ENCODE measurements at places on chromosomes 7 and 10.

DNA sequence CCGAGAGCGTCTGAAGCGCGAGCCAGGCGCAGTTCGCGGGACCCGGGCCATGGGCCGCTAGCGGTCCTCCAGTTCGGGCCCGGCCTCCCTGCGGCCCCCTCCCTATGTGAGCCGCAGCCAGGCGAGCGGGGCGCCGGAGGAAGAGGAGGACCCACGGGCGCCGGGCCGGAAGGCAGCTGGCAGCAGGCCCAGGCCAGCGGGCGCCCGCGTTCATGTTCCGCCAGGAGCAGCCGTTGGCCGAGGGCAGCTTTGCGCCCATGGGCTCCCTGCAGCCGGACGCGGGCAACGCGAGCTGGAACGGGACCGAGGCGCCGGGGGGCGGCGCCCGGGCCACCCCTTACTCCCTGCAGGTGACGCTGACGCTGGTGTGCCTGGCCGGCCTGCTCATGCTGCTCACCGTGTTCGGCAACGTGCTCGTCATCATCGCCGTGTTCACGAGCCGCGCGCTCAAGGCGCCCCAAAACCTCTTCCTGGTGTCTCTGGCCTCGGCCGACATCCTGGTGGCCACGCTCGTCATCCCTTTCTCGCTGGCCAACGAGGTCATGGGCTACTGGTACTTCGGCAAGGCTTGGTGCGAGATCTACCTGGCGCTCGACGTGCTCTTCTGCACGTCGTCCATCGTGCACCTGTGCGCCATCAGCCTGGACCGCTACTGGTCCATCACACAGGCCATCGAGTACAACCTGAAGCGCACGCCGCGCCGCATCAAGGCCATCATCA, 1.1 kb downstream of the ADRA2A start:
- no peak for DNase-seq

DNA sequence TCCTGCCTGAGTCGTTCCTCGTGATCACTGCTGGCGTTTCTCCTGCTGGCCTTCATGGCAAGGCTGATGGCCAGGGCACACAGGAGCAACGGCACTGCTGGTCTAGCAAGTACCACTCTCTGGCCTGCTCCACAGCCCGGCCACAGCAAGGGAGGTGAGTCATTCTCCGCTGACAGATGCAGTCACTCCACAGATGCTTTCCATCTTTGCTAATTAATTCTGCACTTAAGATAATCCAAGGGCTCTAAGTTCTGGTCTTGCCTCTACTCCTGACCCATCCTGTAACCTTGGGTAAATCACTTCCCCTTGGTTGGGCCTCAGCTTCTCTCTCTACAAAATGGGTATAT, 244.4 kb downstream of the RPS24 start:
- DNase-seq, result no peak

- DNase-seq, result no peak
Observed at GRCh38 chr7:4805110-4805983, 29.9 kb downstream of the AP5Z1 start.

DNA sequence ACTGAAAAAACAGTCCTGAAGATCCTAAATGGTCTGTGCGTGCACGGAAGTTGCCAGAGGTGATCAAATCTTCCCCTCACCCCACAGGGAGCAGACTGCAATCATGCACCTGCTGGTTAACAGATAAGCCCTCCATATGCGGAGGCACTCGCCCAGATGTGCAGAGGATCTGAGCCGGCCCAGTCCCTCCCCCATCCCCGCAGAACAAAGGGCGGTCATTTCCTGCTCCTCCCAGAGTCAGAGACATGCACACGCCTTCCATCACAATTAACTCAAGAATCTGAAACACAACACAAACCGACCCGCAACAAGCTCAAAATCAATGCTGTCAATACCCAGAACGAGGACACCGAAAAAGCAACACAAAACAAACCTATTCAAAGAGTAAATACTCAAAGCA, 24.2 kb downstream of the CRTAC1 start:
- DNase-seq, result no peak

- no peak for DNase-seq
Observed at GRCh38 chr7:17207220-17207619, 91.2 kb upstream of the AHR start.

GRCh38 chr10:107434854-107435253, 270.3 kb upstream of the SORCS1 start:
- DNase-seq, result no peak

- DNase-seq, result no peak
Observed at GRCh38 chr10:95504246-95504691, 56.9 kb downstream of the SORBS1 start.

- no peak for DNase-seq
Observed at GRCh38 chr7:111927353-111928019, 278.7 kb downstream of the DOCK4 start.

DNA sequence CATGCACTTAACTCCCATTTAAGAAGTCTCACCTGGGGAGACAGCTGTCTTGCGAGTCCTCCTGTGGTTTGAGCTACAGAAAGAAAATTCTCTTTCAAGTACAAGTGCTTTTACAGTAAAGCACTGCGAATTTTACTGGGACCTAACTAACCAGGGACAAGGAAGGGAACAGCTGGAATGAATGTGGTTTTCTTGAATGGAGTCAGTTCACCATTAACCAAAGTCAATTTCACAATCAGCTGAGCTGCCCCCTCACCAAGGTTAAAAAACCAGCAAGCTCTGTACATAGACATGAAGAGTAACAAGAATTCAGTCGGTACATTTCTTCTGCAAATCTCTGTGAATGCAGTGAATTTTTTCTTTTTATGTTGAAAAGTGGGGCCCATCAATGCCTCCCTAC, 56.3 kb downstream of the GFRA1 start:
- DNase-seq, result no peak

DNA sequence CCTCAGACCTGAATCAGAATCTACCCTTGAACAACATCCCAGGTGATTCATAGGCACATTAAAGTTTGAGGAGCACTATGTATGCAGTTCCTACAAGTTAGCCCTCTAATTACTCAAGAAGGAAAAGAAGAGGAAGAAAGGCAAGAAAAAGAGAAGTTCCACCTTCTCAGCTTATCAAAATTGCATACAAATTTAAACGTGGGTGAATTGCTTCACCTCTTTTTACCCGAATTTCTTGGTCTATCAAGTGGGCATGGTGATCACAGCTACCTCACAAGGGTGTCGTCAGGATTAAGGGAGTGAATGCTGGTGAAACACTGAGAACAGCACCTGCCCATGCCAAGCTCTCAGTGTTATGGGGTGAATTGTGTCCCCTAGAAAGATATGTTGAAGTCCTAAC, 43.8 kb upstream of the PAPSS2 start:
- DNase-seq, result no peak

DNA sequence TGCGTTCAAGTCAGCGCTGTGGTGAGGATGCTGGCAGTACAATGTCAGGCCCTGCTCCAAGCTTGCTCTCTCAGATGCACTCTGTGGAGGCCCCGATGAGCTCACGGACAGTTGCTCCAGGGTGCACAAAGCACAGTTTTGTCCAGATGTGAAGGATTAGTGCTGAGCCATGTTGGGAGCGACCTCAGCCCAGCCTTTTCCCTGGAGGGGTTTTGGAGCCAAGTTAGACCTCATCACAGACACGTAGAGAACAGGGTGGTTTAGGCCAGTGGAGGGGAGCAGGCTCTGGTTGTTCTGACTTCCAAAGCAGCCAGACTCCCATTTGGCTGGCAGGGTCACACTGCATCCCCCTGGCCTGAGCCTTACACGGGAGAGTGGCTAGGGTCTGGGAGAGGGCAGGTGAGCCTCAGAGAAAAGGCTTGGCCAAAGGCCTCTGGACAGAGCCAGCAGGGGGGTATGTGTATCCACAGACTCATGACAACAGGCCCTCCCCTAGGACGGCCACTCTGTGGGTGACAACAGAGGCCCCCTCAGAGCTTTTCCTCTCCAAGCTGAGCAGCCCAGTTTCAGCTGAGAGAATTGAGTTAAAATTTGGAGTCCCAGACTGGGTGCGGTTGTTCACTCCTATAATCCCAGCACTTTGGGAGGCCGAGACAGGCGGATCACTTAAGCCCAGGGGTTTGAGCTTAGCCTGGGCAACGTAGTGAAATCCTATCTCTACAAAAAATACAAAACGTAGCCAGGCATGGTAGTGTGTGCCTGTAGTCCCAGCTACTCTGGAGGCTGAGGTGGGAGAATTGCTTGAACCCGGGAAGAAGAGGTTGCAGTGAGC, 4.7 kb downstream of the PLAC9 start:
- DNase-seq, result no peak

- DNase-seq, result no peak
Observed at GRCh38 chr10:102066399-102067088, 1.4 kb downstream of the HPS6 start.

DNA sequence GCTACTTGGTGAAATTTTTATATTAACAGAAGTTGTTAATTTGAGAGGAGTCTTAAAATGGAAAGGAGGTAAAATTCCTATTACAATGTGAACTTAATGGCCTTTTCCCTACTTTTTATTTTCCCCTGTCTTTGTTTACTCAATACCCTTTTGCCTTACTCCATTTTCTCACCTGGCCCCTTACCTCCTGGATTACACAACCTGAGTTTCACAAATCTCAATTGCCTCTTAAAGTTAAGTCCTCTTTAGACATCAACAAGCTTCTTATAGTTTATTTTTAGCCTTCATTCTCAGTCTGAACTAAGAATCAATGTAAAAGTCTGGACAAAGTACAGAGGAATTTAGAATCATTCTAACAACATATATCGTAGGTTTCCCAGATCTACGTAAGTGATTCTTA, 247.0 kb downstream of the PCDH15 start:
- no peak for DNase-seq

DNA sequence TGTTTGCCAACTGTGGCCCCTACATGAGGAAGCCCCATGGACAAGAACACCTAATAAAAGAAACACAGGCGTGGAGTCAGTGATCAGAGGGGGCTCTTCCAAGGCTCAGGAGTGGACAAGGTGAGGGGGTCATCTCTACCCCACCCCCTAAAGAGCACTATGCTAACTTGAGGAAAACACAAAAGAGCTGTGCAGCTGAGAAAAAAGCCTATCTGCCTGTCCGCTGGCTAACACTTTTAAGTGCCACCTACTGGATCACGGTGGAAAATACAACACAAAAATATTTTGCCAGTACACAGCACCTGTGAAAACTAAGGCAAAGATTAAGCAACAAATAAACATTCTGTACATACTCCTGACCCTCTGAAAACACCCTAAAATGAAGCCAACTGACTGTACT, 53.1 kb upstream of the COBL start:
- no peak for DNase-seq

DNA sequence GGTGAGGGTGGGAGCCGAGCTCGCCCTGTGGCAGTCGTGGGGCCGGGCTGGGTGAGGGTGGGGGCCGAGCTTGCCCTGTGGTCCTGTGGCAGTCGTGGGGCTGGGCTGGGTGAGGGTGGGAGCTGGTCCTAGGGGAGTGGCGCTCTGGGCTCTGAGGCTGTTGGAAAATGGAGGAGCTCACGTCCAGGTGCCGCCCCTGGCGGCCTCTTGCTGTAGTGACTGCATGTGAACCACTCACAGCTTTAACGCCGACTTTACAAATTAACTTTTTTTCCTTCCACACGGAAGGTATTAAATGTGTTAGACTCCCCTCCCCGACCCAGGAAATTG, 312.6 kb downstream of the WDR37 start:
- peak; percentile 51 for DNase-seq

GRCh38 chr7:16264036-16264819, 157.1 kb downstream of the CRPPA start:
- no peak for DNase-seq

- DNase-seq, result no peak
Observed at GRCh38 chr7:123099712-123100111, 100.1 kb downstream of the SLC13A1 start.

DNA sequence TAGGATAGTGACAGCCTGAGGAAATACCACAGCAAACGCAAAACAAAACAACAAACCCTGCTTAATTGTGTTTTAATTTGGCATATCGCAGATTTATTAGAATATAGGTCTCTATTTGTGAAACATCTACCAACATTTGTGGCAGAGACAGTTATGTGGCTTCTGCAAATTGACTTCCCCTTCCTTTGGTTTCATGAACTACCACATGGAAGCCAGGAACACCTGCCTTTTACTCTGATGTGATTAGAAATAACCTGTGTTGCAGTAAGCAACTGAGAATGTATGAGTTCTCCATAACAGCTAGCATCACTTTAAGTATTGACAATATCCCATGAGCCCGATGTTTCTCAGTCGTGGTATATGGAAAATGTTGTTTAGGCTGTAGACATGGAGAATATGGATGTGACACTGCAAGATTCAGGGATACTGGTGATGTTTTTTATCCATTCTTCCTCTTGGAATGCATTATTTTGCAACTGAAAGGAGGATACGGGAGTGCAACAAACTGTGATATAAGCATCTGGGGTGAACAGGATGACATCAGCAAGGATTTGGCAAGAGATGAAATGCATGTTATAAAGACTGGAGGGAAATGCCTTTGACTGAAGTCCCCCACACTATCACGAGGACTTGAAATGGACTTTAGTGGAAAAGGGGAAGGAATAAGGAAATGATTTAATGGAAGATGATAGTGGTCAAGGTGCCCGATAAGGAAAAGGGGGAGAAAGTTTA, 95.9 kb downstream of the CUBN start:
- DNase-seq, result no peak

DNA sequence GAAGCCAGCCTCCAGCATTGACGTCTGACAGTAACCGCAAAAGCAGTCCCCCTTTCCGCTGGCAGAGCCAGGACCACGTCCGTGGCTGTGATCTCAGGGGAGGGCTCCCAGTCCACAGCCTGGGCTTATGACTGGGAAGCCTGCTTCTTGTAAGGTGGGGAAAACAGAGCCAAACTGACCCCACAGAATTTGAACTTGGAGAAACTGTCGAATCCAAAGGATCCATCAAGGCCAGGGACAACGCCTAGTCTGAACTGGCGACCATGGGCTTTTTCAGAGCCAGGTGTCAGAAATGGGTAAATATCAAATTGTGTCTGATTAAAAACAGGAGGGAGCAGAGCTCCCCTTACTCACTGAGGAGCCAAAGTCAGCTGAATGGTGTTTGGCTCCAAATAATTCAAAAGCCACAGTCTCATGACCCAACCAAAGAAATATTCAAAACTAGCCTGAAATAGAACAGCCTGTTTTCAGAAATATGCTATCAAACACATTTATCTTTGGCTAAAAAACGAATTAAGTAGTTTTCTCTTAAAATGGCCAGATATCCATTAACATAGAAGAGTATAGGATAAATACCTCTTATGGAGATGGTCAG, 751.4 kb upstream of the GALNT17 start:
- DNase-seq, result no peak

- no peak for DNase-seq
Observed at GRCh38 chr10:11612021-11613001, 861 bp upstream of the USP6NL start.

- DNase-seq, result no peak
Observed at GRCh38 chr10:94353336-94353735, 9.4 kb downstream of the NOC3L start.

- no peak for DNase-seq
Observed at GRCh38 chr10:124545351-124546054, 83.9 kb downstream of the LHPP start.
